ENCODE measurements at places on chromosomes 12 and 14.
A peak's percentile ranks its signal among the peaks of the same experiment; 100 is the strongest.

DNA sequence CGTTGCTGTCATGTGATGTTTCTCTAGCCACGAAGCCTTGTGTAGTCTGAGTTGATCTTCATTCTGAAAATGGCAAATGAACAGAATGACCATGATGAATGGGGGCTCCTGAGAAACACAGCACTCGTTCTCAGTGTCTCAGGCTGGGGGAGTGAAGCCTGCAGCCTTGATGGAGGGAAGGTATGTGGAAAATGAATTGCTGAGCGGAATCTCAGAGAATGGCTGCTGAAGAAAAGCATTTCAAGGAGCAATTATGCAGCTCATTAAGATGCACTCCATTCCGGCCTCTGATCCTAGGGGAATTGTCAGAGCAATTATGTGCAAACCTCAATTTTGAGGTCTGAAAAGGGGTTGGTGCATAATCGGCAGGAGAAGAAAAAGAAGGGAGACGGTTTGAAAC, 167.1 kb downstream of the CHST11 start:
- no peak for DNase-seq

- DNase-seq = no peak
These were observed 174.2 kb upstream of the PDE3A start for GRCh38 chr12:20194171-20194570.

GRCh38 chr12:98422812-98423211, 92.6 kb upstream of the TMPO start:
- no peak for DNase-seq

DNA sequence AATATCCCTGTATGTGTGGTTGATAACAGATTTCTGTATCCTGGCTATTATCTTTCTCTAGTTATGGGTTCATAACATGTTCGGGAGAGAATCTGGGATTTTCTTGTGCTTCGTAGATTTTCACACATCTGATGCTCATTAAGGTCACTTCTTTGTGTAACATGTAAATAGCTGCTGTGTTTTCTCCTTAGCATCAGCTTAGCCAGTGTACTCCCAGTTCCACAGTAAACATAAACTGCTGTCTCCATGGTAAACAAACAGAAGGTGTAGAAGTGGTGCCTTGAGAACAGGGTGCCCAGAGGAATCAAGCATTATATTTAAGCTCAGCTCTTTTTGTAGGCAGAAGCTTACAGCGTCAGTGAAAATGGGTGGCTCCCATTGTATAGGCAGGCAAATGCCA, 88.0 kb downstream of the ANO6 start:
- no peak for DNase-seq

DNA sequence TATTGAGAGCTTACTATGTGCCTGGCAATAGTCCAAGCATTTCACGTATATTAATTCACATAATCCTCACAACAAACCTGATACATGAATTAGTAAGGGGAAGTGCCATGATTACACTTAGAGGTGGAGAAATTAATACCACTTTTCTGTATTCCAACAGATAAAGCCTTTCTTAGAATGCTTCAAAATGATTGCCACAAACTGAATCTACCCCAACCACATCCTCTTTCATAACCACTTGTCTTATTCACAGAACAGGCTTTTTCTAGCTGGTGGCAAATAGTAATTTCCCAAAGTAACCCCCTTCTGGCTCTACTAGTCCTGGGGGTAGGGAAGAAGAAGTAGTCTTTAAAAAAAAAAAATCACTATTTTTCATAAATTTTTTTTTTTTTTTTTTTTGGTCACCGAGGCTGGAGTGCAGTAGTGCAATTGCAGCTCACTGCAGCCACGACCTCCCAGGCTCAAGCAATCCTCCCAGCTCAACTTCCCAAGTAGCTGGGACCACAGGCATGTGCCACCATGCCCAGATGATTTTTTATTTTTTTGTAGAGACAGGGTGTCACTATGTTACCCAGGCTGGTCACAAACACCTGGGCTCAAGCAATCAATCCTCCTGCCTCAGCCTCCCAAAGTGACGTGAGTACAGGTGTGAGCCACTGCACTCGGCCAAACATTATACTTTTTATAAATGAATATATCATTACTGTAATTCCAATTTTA, 59.0 kb upstream of the ARID2 start:
- peak; percentile 64 for DNase-seq

GRCh38 chr12:23686095-23686494, 263.4 kb downstream of the SOX5 start:
- DNase-seq = no peak

- peak; percentile 86 for DNase-seq
These were observed 1.3 kb downstream of the GPR65 start for GRCh38 chr14:88005978-88006851.

- DNase-seq = no peak
These were observed 99.3 kb downstream of the PELI2 start for GRCh38 chr14:56217380-56218045.

DNA sequence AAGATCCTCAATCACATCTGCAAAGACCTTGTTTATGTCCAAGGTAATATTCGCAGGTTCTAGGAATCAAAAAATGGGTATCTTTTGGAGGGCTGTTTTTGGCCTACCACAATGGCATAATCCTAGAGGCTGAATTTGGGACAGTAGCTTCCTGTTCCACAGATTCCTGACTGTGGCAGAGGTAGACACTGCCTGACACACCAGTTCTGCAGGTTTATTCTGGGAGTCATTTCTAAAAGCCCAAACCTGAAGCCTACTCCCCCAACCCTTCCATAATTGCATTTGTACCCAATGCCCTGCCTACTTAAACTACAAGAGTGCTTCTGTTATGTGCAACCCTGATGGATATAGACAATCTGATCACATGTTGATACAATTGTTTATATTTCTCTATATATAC, 378.9 kb downstream of the PCNX1 start:
- DNase-seq = no peak

Measured in CD4-positive, alpha-beta T cell treated with Interleukin-4 for 4 hours (primary cell).